Umbilical cord (tissue), 2 donors: ENCODE measurements at places on chromosomes 2 and 18.

DNA sequence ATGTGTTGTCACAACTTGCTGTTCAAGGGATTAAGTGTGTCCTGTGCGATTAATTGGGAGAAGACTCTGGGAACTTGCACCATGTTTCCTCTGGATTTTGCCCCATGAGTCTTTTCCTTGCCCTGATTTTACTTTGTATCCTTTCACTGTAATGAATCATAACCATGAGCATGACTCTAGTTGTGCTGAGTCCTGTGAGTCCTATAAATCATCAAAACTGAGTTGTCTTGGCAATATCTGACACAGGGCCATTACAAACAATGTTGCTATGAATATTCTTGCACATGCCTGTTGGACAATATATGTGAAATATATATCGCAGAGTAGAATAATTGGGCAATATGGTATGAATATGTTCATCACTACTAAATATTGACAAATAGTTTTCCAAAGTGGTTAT, 56.5 kb upstream of the COL5A2 start:
- DNase-seq: no peak

GRCh38 chr2:127864877-127865276, 6.9 kb upstream of the POLR2D start:
- no peak for DNase-seq

DNA sequence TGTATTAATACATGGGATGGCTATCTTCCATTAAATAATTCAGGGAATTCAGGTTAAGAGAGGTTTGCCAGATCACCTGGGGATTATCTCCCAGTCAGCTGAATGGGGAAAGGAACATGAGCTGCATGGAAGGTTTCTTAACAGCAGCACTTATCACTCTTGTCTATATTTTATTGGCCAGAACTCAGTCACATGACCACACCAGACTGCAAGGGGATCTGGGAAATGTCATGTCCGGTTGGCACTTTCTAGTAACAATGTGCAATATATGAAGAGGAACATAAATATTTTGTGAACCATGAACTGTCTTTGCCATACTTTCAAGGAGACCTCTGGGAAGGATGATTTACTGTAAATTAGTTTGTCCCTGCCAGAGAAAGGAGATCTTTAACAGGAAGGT, 599.1 kb downstream of the SLC4A3 start:
- peak; percentile 70 for DNase-seq

DNA sequence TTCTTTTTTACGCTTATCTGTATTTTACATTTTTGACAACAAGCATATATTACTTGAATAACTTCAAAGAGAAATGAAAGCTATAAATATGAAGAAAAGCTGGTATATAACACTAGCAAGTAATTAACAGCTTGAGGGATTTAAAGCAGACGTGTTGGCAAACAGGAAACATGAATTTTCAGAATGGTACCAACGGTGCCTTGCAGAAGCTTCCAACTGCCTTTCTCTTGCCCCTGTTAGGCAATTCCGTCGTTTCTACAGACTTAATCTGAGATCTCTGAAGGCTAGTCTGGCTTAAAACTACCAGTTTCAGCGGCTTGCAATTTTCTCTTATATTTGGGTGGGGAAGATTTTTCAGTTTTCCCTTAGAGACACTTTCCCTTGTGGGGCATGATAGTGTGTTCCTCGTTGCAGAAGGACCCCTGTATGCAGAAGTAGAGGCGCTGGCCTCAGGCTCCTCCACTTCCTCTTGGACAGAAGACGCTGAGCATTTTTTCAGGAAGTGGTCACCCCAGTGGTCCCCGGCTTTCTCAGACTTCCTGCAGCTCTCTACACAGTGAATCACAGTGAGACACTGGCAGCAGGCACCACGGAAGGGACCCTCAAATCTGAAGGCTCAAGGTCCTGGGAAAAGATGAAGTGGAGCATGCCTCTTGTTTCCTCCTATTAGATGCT, 56.2 kb upstream of the SLC16A14 start:
- peak; percentile 20 for DNase-seq

- no peak for DNase-seq
Measured at GRCh38 chr2:119857742-119858141, 98.0 kb downstream of the PTPN4 start.

- DNase-seq: peak; percentile 42
Measured at GRCh38 chr18:24985586-24985985, 366.4 kb downstream of the ZNF521 start.

GRCh38 chr2:1461507-1462390, 48.5 kb downstream of the TPO start:
- DNase-seq: no peak

GRCh38 chr2:239583171-239583878, 182.5 kb upstream of the HDAC4 start:
- DNase-seq: no peak

GRCh38 chr2:127859712-127860085, 1.7 kb upstream of the POLR2D start:
- peak; percentile 85 for DNase-seq

DNA sequence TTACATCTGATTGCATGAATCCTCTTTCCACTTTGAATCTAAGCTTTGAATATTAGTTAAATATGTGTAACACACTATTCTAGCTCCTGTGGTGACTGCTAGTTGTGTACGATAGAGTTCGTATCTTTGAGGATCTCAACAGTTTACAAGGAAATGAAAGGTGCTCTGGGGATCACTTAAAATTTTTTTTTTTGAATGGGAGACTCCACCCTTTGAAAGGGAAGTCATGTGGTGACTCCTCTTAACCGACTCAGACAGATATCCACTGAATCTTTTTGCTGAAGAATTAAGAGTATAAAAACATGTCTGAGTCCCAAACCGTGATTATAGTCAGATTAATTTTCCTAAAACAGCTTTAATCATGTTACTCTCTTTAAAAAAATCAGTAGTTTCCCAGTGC, 4.0 kb downstream of the CLIP4 start:
- DNase-seq: no peak

DNA sequence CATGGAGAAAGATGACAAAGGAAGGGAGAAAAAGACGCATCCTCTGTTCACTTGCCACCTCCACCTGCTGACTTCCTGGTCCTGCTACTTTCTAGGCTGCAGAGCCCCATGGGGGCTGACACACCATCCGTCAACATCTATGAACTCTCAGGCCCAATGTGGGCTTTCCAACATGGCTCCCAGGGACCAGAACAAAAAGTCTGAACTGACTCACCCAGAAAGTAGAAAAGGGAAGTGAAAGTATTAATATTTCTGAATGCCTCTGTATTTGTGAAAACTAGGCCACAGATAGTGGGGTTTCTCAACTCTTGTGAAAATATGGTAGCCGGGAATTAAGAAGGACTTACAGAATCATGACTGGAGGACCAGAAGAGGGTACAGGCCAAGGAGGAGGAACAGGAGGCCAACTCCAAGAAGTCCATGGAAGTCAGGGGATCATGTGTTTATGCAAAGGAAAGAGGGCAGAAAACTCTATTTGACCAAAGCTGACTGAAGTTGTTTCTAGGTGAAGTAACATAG, 123.1 kb upstream of the CAB39 start:
- DNase-seq: no peak

DNA sequence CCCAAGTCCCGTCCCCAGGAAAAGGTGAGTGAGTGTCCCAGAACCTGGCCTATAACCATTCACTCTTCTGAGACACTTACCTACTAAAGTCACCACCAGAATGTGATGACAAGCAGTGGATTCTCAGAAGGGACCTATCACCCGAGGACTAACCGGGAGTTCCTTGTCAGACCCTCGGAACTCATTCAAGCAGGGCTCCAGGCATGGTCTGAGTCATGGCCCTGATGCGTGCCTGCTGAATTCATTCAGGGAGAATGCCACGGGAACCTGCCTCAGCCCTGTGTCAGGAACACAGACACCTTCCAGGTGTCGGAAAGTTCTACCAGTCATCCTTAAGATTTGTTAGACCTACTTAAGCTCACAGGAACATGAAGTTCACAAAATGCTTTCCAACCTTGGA, 29.8 kb downstream of the ALPK2 start:
- DNase-seq: no peak

DNA sequence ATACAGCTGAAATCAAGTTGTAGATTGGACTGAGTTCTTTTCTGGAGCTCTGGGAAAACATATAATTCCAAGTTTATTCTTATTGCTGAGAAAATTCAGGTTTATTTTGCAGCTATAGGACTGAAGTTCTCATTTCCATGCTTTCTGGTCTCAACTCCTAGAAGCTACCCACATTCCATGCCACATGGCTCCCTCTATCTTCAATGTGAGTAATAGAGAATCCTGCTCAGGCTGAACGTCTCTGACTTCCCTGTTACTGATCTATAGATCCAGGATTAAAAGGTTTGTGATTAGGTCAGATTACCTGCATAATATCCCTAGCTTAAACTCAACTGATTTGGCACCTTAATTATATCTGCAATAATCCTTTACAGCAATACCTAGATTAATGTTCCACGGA, 453.8 kb upstream of the MC4R start:
- no peak for DNase-seq

DNA sequence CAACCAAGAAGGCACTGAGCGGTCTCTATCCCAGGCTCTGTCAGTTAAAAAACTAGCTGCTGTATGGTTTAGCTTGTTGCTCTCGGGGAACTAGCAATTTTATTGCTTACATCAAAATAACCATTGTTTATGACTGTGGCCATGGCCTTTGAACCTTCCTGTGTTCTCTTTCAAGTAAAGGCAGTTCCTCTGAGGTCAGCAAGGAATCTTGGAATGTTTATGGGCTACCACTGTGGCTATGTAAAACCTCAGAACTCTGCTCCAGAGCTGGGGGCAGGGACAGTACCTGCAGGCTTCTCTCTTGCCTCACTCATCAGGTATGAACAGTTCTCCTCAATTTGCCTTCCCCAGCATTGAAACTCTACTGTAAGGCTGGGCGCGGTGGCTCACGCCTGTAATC, 416.0 kb upstream of the NETO1 start:
- DNase-seq: no peak

GRCh38 chr2:237044281-237044680, 41.4 kb upstream of the COPS8 start:
- no peak for DNase-seq
